Activated T-helper 2 cell treated with anti-CD3 and anti-CD28 coated beads, Interferon-gamma antibody, Interleukin-2, Interleukin-4, amounts not matched to agents 10 μg/mL and 5 μg/mL and 100 μg/mL, durations not matched to agents 14 hours and 24 hours and 36 hours (primary cell): ENCODE measurements at places on chromosomes 7 and 10. TPM values are rescaled to one million over a fixed set of nuclear protein-coding genes. Genes with fewer than 3 reads are reported as not detected.

DNA sequence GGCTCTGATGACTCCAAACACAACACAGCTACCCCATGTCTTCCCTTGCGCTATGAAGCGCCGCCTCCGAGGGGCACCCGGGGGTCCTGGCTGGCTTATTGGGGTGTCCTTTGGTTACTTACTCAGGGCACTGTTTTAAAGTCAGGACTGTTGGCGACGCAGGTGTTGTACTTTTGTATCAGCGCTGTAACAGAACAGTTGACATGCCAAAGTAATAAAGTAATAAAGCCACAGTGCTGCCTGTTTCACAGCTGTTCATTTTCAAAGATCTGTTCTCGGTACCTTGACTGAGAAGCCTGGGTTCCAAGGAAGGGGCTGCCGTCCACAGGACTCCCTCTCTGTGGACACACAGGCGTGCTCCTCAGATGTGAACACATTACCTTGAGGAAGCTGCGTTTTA lies 64.1 kb downstream of the WDR37 start:
- H3K36me3 ChIP-seq, result peaks cover 79% of the 10 kb centered on the region
- H3K27ac ChIP-seq, result no peak overlapping the region
- H3K27me3 ChIP-seq, result no peaks in the 10 kb centered on the region
- peaks cover 16% of the 10 kb centered on the region for H3K4me1 ChIP-seq

- DNase-seq, result no peak
- no peaks in the 10 kb centered on the region for H3K4me1 ChIP-seq
- H3K4me3 ChIP-seq, result no peak overlapping the region
Measured at GRCh38 chr10:131679926-131680325, 220.9 kb upstream of the PPP2R2D start.

DNA sequence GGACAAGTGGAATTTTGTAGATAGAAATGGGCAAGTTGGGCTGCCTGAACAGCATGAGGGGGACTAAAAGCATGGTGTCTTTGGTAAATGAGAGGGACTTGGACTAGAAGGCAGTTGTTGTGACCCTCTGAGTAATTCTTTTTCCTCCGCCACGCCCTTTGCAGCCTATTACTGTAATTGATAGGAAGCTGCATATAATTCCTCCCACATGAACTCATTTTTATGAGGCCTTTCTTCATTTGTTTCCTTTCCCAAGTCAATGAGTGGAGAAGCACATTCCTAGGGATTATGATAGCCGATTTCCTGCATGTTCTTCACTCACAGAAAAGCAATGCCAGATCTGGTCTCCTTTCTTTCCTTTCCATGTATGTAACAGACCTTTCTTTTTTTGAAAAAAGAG lies 27.7 kb downstream of the ZSCAN25 start:
- no peaks in the 10 kb centered on the region for H3K27me3 ChIP-seq
- no peak overlapping the region for H3K4me3 ChIP-seq
- H3K27ac ChIP-seq, result no peak overlapping the region
- no peak for DNase-seq

DNA sequence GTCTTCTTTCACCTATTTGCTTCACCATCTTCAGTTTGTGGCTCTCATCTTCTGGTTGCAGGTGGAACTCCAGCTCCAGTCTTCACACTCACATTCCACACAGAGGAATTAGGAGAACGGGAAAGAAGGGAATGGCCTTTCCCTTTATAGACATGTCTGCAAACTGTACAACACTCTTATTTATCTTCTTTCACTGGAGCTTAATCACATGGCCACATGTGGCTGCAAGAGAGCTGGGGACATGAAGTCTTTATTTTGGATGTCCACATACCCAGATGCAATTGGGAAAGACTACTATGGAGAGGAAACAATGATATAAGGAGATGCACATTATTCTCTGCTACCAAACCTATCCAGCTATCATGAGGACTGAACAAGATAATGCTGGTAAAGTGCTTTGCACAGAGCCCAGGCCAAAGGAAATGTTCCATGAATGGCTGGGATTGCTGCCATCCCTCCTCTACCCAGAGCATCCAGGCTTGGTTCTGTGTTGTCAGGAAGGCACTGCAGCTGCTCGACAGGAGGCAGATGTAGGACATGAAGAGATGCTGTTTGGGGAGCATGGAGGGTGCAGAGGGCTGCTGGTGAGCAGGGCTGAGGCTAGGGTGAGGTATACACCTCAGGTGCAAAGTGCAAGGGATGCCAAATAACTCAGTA lies 183.8 kb upstream of the TBX20 start:
- no peaks in the 10 kb centered on the region for H3K36me3 ChIP-seq
- no peak overlapping the region for H3K4me3 ChIP-seq
- H3K4me1 ChIP-seq, result no peaks in the 10 kb centered on the region
- no peaks in the 10 kb centered on the region for H3K27me3 ChIP-seq

HSPA12A gene
- total RNA-seq, result 0.46 and 0.64 TPM in 2 replicates

ASB10 gene
- total RNA-seq, result not detected in 2 replicates
